ENCODE measurements at places on chromosomes 2 and 18. TPM values are rescaled to one million over a fixed set of nuclear protein-coding genes. Genes with fewer than 3 reads are reported as not detected.
A peak's percentile ranks its signal among the peaks of the same experiment; 100 is the strongest.

DDX18 gene
- 102 TPM for total RNA-seq

DAPL1 gene
- total RNA-seq = not detected

UCN gene
- total RNA-seq = 0.59 TPM

TMEM182 gene
- 7.2 TPM for total RNA-seq

MORN2 gene
- total RNA-seq = 7.6 TPM

SLC9A2 gene
- total RNA-seq = 0.08 TPM

DNA sequence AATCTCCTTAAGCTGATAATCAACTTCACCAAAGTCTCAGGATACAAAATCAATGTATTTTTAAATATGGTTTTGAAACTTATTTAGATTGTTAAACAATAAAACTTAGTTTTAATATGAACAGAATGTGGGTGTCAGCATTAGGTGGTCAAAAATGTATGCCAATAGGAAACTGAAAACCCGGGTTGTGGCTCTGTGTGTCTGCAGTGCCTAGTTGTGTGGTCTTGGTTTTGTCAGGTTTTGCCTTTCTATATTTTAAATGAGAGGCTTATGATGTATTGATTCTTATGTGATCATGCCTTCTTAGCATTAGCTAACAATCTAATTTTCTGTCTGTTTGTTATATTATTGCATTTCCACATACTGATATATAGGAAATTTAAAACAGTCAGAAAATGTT, 227.8 kb downstream of the ZNF407 start:
- DNase-seq = no peak
- peaks cover under 1% of the 10 kb centered on the region for H3K4me1 ChIP-seq
- H3K27me3 ChIP-seq = no peaks in the 10 kb centered on the region
- H3K27ac ChIP-seq = no peak overlapping the region
- no peak overlapping the region for H3K4me3 ChIP-seq
- H3K36me3 ChIP-seq = no peaks in the 10 kb centered on the region

DNA sequence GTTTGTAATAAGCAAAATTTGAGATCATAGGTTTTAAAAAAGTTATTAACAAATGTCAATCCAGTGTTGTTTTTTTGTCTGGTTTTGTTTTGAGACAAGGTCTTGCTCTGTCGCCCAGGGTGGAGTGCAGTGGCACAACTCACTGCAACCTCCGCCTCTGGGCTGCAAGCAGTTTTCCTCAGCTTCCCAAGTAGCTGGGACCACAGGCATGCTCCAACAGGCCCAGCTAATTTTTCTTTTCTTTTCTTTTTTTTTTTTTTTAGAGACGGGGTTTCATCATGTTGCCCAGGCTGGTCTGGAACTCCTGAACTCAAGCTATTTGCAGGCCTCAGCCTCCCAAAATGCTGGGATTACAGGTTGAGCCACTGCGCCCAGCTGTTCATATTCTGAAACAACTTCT, 31.3 kb downstream of the GALNT3 start:
- H3K36me3 ChIP-seq = peaks cover 5% of the 10 kb centered on the region
- H3K4me3 ChIP-seq = no peak overlapping the region
- H3K27ac ChIP-seq = peak overlapping the region; percentile 4
- H3K27me3 ChIP-seq = no peaks in the 10 kb centered on the region
- peaks cover 24% of the 10 kb centered on the region for H3K4me1 ChIP-seq
- no peak for DNase-seq

GRCh38 chr2:20962939-20963557, 80.8 kb downstream of the APOB start:
- H3K27me3 ChIP-seq = no peaks in the 10 kb centered on the region
- H3K4me1 ChIP-seq = no peaks in the 10 kb centered on the region
- peak; percentile 87 for DNase-seq
- H3K36me3 ChIP-seq = no peaks in the 10 kb centered on the region

- H3K36me3 ChIP-seq = no peaks in the 10 kb centered on the region
- no peak for DNase-seq
- H3K4me3 ChIP-seq = no peak overlapping the region
These were observed 56.5 kb downstream of the MGAT5 start for GRCh38 chr2:134310107-134311079.

DNA sequence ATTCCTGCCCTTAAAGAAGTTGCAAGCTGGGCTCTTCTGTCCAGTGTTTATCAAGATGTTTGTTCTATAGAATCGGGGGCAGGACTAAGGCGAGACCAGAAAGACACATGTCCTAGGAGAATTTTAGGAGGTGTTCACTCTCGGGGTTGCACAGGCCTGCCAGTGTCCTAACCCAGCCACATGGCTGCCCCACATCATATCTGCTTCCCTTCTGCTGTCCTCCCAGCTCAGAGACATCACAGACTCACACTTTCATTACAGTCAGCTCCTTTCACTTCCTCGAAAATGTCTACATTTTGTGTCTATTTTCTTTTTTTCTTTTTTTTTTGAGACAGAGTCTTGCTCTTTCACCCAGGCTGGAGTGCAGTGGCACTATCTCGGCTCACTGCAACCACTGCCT, 10.7 kb upstream of the MRO start:
- no peak for DNase-seq
- H3K4me1 ChIP-seq = peaks cover 11% of the 10 kb centered on the region
- H3K36me3 ChIP-seq = no peaks in the 10 kb centered on the region
- no peak overlapping the region for H3K27ac ChIP-seq
- no peak overlapping the region for H3K4me3 ChIP-seq
- no peaks in the 10 kb centered on the region for H3K27me3 ChIP-seq

- no peak overlapping the region for H3K4me3 ChIP-seq
- no peak overlapping the region for H3K27ac ChIP-seq
- no peak for DNase-seq
- H3K4me1 ChIP-seq = no peaks in the 10 kb centered on the region
- no peaks in the 10 kb centered on the region for H3K27me3 ChIP-seq
These were observed 700 bp downstream of the TOGARAM2 start for GRCh38 chr2:28981620-28982376.

DNA sequence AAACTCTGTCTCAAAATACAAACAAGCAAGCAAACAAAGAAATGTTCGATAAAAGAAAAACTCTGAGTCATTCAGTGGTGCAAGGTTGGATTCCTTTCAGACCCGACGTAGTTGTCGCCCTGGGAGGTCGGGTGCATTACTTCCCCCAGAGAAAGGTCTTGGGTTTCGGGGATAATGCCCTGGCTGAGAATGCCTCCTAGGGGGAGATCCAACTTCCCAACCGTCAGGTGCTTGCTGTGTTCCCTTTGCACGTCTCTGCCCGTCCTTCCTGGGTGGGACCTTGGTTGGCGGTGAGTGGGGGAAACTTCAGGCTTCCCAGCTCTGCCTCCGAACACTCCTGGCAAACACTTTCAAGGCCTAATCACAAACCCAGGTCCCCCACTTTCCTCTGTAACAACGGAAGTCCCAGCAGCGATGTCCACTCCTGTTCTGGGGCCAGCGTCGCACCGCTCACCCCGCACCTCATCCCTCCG, 609 bp downstream of the TPGS2 start:
- H3K4me3 ChIP-seq = peak overlapping the region; percentile 95
- H3K27ac ChIP-seq = peak overlapping the region; percentile 88
- peak; percentile 70 for DNase-seq
- H3K36me3 ChIP-seq = 0 out of 2 replicates have a peak, but pooled peaks cover 2% of the 10 kb centered on the region
- H3K4me1 ChIP-seq = no peaks in the 10 kb centered on the region
- H3K27me3 ChIP-seq = no peaks in the 10 kb centered on the region

GRCh38 chr2:162074928-162075688, 1.1 kb upstream of the DPP4 start:
- H3K36me3 ChIP-seq = peaks cover 10% of the 10 kb centered on the region
- H3K27ac ChIP-seq = no peak overlapping the region
- no peak for DNase-seq
- peaks cover 36% of the 10 kb centered on the region for H3K4me1 ChIP-seq
- peaks cover 41% of the 10 kb centered on the region for H3K27me3 ChIP-seq
- peak overlapping the region; percentile 81 for H3K4me3 ChIP-seq

DNA sequence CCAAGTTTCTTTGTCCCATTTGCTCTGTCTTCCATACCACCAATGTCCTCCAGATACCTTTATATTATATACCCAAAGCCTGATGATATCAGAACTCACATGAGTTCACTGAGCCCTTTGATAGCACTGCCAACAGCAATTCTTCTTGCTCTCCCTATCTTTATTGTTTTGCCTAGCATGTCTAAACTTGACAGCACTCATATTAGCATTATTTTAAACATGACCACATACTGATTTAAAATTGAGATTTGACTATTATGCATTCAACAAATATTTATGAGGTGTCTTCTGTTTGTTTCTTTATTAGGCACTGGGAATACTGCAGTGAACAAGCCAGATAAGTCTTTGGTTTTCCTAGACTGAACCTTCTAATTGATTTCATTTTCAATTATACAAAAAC, 587.3 kb upstream of the GCFC2 start:
- no peak overlapping the region for H3K4me3 ChIP-seq
- no peak for DNase-seq

GRCh38 chr18:32875625-32876024, 102.8 kb upstream of the KLHL14 start:
- no peaks in the 10 kb centered on the region for H3K27me3 ChIP-seq
- no peak overlapping the region for H3K27ac ChIP-seq
- peaks cover 20% of the 10 kb centered on the region for H3K4me1 ChIP-seq
- no peak for DNase-seq
- H3K4me3 ChIP-seq = no peak overlapping the region
- no peaks in the 10 kb centered on the region for H3K36me3 ChIP-seq

- DNase-seq = no peak
- H3K4me1 ChIP-seq = no peaks in the 10 kb centered on the region
- H3K27me3 ChIP-seq = no peaks in the 10 kb centered on the region
These were observed 22.1 kb upstream of the CNGA3 start for GRCh38 chr2:98324181-98324580.

- no peak overlapping the region for H3K4me3 ChIP-seq
- no peaks in the 10 kb centered on the region for H3K27me3 ChIP-seq
- H3K36me3 ChIP-seq = peaks cover 11% of the 10 kb centered on the region
- H3K27ac ChIP-seq = no peak overlapping the region
- peaks cover 9% of the 10 kb centered on the region for H3K4me1 ChIP-seq
- DNase-seq = no peak
These were observed 16.7 kb upstream of the TXNDC2 start for GRCh38 chr18:9868857-9869714.

DNA sequence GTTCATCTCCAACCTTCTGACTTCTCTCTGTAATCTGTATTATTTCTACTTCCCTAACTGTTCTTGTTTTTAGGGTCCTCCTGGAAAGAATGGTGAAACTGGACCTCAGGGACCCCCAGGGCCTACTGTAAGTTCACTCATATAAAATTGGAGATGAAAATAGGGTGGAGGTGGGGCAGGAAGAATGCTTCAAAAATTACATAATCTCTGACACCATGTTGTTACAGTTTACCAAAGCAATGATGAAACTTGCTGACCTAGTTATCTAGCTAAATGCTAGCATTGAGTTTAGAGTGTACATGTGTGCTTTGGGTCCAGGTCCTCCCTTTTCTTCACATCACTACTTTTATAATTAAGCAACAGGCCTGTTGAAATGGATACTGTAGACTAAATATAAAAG, 23.1 kb downstream of the COL3A1 start:
- H3K4me3 ChIP-seq = no peak overlapping the region
- DNase-seq = no peak
- no peaks in the 10 kb centered on the region for H3K36me3 ChIP-seq
- no peaks in the 10 kb centered on the region for H3K27me3 ChIP-seq
- no peak overlapping the region for H3K27ac ChIP-seq

All from GM23338 (cell line).